ENCODE measurements at places on chromosomes 2 and 18.

DNA sequence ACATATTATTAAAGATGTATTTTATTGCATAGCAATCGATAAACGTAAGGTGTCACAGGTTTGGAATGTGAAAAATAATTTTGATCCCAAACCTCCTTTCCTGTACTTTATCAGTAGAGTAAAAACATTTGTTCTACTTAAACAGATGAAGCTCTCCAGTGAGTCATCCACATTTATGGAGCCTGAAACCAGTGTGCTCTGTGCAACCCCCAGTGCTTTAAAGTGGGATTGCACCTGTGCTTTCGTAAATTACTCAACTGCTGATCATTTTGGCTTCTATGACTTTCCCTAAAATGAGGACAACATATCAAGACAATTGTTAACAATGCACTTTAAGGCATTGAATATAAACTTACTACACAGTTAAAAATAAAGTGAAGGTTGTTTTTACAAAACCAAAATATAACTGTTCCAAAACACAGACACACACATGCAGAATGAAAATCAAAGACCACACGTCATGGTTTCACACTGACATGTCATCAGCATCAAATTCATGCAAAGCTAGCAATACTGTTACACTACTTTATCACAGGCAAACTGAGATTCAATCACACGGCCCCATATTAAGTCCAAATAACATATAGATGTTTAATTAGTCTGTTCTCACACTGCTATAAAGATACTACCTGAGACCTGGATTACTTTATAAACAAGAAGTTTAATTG, 9.7 kb downstream of the TMEM18 start:
- DNase-seq = peak; percentile 57

DNA sequence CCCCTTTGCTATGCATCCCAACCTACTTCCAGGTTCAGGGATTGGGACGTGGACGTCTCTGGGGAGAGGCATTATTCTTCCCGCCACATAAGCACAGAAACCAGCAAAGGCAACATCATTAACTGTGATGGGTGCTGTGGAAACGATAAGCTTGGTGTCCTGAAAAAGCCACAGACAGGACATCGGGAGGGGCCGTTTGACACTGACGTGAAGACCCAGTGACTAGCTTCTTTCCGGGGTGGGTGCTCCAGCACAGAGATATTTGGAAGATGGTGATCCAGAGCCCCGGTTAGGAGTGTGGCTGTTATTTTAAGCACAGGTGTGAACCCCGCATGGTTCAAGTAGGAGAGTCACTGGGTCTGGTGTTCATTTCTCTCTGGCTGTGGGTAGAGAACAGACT, 163.8 kb upstream of the HDAC4 start:
- DNase-seq = no peak

DNA sequence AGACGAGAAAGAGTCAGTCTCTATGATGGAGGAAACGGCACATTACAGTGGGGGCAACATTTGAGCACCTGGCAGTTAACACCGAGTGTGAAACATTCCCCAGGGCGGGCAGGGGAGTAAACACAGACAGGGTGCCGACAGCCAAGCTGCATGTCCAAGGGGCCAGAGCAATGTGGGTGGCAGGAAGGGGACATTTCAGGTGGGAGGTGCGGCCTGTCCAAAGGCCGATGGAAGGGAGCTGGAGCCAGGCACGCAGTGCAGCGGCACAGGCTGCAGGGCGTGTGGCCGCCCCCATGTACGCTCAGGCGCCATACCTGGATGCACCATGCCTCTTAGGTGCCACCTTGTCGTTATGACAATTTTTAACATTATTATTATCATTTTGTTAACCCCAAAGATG, 43.3 kb downstream of the TIMM21 start:
- DNase-seq = no peak

DNA sequence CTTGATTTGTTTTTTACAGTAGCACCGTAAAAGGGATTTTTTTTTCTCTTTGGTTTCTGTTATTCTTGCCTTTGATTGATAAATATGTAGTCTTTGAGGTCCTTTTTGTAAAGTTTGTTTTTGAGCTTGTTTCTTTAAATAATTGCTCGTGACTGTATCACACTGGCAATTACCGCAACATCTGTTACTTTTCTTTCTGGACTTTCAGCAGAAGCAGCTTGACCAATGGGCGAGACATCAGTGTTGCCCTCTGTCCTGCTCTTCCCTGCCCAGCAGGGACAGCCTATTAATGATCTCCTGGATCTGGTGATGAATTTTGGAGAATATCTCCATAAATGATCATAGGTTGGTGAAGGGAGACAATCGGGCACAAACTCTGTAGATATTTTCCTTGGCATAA, 74.9 kb downstream of the TDRD15 start:
- DNase-seq = no peak

GRCh38 chr18:32139835-32140283, 48.2 kb downstream of the RNF138 start:
- DNase-seq = no peak

DNA sequence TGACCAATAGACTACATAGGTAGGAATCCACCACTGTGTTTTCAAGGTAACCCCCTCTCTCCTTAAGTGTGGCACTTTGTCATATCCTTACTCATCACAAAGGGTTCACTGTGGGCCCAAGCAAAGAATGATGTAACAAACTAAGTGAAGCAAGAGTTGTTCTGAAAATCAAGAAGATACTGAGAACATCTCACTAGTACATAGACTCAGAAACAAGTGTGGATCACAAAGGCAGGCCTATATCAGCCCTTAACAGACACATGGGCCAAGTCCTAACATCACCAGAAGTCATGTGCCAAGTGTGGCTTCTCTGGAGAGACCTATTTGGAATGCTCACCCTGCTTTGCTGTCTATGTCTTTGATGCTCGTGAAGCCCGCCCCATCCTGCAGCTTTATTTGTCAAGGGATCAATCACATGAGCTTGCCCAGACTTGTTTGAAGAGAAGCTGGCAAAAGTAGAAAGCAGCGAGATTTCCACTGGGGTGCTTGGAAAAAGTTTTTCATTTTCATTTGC, 131.2 kb upstream of the TTC39C start:
- DNase-seq = no peak

DNA sequence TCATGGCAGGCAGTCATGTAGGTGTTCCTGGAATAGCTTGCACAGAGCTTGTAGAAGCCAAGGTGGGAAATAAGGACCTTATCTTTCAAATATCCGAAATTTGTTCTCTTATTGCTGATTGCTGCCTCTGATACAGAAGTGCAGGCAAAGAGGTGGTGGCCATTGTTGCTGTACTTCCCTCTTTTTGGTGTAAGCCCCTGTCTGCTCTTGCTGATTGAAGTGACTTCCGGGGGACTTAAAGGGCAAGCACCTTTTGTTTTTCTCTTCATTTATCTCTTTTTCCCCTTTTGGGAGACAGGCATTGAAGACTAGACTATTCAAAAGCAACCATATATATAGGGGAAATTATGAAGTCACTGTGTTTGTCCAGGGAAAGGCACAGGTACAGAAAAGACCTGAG, 131.6 kb upstream of the OTX1 start:
- no peak for DNase-seq

DNA sequence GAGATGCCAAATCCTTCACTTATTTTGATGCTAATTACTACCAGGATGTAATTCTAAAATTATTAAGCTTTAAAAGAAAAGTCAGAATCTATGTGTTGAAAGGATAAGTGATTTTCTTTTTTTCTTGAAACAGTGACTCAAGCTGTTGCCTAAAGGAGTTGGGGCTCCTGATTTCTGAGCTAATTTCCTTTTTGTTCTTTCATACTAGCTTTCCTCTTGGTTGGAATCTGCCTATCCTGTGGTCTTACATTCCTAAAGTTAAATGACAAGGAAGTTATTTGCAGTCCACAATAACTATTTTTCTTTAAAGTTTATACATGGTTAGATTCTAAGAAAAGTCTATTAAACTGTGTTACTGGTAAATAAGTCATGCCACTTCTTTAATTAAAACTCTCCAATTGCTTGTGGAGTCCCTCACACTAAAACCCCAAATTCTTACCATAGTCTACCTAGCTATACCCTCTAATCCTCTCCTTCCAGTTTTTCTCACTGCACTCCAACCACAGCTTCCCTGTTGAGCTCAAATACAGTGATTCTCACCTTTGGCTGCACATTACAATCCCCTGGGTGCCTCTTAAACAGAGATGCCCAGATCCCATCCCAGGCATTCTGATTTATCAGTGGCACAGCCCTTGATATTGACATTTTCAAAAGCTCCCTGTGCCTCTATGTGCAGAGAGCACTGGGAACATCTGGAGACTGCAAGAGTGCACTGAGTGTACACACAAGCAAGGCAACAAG, 63.3 kb upstream of the EFEMP1 start:
- peak; percentile 69 for DNase-seq

- peak; percentile 63 for DNase-seq
These were observed 44.6 kb downstream of the HAUS1 start for GRCh38 chr18:46148810-46149209.

DNA sequence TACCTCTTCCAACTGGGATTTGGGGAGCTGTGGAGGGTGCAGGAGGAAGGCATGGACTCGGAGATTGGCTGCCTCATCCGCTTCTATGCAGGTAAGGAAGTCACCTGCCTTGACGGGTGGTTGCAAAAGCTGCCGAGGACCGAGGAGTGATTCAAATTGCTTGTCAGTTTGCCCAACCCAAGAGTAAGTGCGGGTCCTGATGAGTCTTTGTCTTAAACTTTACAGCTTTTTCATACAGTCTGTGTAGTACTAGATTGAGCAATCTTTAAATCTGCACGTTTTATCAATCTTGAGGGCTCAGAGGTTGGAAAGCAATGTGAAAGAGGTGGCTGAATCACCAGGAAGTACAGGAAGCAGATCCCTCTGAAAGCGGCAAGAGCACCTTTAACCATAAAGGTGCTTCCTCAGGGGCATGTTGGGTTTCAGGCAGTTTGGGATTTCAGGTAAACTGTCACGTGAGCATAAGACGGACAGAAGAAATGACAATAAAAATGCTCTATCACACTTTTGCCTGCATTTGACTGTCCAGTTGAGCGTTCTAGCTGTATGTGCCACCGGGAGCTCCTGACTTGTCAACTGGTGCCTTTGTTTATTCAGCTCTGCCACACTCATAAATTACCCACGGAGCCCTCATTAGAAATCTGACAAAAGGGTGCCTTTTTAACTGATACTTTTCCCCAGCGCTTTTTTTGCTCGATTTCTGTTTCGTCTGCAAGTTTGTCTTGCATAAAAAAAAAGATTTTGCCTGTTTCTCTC, 2.0 kb downstream of the PHLPP1 start:
- DNase-seq = peak; percentile 59

DNA sequence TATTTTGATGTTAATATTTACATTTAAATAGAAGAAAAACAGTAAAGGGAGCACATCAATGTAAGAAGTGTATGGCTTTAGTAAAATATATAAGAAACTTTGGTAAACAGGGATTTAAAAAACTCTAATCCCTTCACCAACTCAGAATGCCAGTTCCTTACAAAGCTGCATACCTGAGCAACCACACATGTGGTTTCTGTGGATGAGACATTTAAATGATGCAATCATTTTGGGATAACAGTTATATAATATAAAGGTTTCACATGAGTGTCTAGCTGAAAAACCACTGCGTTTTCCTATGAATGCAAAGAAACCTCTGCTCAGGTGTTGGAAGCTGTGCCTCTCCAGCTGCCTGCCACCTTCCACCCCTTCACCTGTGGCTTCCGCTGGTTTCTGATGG, 209.1 kb upstream of the REV1 start:
- peak; percentile 82 for DNase-seq

GRCh38 chr18:42176599-42176998, 221.6 kb downstream of the PIK3C3 start:
- DNase-seq = no peak

GRCh38 chr2:145408980-145409379, 889.1 kb upstream of the ZEB2 start:
- peak; percentile 2 for DNase-seq

GRCh38 chr18:22604986-22605421, 187.3 kb upstream of the CTAGE1 start:
- DNase-seq = no peak

GRCh38 chr2:122682356-122682755, 926.9 kb downstream of the TSN start:
- no peak for DNase-seq

DNA sequence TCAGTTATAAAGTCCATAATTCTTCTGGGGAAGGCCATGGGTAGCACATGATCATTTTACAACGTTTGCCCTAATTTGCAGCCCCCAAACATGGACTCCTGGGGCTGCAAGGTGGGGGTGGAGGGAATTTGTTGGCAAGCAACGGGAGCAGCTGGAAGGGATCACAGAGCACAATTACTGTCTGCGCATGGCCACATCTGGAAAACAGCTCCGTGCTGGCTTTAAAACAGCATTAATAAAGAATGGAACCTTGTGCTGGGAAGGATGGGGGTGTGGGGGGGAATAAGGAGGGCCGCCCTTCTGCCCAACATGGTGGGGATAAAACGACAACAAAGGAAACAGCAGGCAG, 60.9 kb upstream of the SLC14A2 start:
- no peak for DNase-seq

DNA sequence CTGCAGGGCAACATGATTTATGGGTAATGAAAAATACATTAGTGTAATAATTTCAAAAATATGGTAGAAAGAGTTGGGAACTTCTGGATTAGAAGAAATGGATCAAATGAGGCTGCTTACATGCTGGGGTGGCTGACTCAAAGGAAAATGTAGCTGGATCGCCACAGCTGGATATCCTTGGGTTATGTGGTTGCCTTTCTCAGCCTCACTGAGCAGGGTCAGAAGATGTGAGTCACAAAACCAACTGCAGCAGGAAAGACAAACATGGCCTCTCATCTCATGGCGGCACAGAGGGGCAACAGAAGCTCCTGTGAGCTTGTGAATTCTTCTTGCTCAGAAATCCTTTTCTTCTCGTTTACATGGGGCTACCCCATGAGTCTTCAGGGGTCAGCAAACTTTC, 317.1 kb upstream of the SPRED2 start:
- DNase-seq = peak; percentile 50

DNA sequence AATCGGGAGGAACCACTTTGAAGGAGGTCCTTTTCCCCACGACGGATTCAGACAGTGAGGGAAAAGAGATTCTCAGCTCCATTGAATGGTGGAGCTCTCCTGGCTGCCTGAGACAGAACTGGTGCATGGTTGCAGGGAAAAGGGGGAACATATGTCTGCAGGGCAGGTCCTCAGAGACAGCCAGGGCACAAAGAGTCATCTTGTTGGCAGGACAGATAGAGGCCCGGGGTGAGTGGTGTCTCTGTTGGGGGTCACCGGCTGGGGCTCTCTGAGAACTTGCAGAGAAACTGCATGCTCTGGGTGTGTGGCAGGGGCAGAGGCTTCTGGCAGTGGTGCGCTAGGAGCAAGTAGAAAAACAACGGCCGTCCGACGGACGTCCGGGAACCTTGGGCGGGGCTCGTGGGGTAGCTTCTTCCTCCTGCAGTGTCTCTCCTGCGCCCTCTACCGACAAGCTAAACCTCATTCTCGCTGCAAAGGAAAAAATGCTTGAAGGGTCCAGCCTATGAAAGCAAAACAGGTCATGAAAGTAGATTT, 94.3 kb downstream of the CDCA7 start:
- peak; percentile 84 for DNase-seq

GRCh38 chr2:237652181-237652580, 24.8 kb downstream of the LRRFIP1 start:
- no peak for DNase-seq

GRCh38 chr2:191032588-191033429, 18.8 kb upstream of the STAT1 start:
- DNase-seq = no peak

- DNase-seq = no peak
These were observed 223.9 kb downstream of the CDCA7 start for GRCh38 chr2:173578404-173579107.
